Stimulated activated CD8-positive, alpha-beta memory T cell treated with anti-CD3 and anti-CD28 coated beads, Interleukin-7, amount 100 ng/mL, for 1 hour (primary cell): ENCODE measurements at places on chromosomes 4 and X.

DNA sequence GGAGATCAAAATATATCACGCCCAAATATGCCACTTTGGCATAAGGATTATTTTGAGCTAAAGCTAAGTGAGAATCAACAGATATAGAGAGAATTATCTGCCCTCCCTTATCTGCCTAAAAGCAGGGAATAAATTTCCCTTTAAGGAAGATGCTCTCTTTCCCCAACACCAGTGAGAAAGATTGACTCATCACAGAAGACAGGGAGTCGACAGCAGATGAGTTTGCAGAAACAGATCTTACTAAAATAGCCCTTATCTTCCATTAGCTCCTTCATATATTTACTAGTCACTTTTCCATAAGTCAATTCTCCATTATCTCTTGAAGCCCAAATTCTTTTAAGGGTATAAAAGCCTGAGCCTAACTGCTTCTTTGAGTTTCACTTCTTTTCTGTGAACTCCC lies 156.6 kb downstream of the CAMK2D start:
- DNase-seq: no peak

DNA sequence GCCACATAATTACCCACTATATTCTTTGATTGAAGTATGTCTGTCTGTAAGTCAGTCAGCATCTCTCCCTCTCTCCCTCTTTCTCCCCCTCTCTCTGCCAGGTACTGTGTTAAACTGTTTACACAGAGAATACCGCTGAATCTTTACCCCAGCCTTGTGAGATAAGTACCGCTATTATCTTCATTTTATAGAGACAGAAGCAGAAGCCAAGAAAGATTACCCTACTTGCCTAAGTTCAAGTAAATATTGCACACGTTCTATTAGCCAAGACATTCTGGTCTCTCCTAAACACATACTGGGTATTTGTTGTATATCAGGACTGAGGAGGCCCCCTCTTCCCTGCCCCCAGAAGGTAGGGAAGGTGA lies 695 bp upstream of the GPR101 start:
- no peak for DNase-seq

- no peak for DNase-seq
Observed at GRCh38 chr4:84378356-84378755, 120.7 kb downstream of the NKX6-1 start.

DNA sequence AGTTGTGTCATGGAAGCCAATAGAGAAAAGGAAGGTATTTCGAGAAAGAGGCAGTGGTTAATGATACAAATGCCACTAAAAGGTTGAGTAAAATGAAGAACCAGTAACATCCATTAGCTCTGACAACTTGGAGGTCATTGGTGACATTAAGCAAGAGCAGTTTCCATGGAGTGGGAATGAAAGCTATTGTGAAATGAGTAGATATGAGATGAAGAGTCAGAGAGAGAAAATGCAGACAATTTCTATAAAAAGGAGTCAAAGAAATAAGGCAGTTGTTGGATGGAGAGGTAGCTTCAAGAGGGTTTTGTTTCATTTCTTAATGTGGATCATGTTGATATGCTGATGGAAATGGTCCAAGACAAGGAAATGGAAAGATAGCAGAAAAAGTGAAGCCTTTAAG lies 9.6 kb upstream of the AMTN start:
- DNase-seq: no peak

GRCh38 chr4:71304289-71304850 lies 34.5 kb upstream of the SLC4A4 start:
- DNase-seq: no peak

DNA sequence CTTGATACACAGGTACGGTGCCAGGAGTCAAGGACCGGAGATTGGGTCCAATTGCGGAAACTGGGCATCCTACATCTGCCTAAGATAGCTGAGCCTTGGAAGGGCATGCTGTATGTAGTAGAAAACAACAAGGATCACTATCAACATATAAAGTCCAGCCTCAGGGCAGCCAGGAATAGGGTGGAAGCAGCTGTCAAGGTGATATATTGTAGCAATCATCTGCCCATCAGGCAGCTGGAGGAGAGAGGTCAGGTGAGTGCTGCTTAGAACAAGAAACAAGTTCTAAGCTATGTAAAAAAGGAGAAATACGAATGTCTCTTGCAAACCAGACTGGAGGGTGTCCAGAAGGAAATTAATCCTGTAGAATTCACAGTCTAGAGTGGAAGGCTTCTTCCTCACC lies 34.8 kb downstream of the KCNE5 start:
- DNase-seq: no peak
